ENCODE measurements at places on chromosomes 3 and 15.

GRCh38 chr15:40796041-40796440, 10.8 kb upstream of the ZFYVE19 start:
- no peak for DNase-seq

DNA sequence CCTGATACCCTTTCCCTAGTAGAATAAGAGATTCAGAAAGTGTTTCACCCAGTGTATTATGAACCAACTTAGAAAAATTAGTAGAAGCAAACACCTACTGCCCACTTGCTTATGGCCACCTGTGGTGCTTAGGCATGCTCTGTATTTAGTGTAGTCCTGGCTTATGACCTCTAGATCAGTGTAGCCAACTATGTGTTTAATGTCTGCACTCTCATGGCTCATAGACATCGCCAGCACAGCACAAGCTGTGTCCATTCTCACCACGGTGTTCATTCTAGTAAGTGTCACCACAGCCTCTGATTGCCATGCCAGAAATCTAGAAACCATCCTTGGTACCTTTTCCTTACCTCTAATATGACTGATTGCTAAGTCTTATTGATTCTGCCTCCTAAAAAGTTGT, 14.3 kb downstream of the ASB7 start:
- no peak for DNase-seq

DNA sequence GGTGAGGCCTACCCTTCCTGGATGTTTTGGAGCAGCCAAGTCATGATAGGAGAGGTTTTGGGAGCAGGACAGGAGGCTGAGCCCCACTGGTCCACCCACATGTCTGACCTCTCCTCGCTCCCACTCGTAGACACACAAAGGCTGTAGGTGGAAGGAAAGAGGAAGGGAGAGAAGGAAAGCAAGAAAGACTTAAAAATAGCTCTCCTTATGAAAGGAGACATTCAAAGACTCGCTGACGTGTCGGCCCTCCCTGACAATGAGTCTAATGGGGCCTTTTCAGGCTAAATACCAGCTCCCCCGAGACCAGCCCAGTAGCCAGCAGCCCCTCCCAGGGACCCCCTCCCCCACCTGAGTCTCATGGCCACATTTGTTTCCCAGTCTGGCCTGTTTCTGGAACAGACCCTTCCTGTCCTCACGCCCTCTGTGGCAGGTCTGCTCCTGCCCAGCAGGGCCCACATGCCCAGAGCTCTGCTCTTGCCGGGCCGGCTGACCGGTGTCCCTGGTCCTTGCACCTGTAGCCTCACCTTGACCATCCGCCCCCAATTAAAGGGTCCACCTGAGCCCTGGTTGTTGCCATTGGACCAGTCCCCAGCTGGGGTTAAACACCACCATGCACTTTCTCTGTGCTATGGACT, 49.3 kb downstream of the FGD5 start:
- DNase-seq, result no peak

DNA sequence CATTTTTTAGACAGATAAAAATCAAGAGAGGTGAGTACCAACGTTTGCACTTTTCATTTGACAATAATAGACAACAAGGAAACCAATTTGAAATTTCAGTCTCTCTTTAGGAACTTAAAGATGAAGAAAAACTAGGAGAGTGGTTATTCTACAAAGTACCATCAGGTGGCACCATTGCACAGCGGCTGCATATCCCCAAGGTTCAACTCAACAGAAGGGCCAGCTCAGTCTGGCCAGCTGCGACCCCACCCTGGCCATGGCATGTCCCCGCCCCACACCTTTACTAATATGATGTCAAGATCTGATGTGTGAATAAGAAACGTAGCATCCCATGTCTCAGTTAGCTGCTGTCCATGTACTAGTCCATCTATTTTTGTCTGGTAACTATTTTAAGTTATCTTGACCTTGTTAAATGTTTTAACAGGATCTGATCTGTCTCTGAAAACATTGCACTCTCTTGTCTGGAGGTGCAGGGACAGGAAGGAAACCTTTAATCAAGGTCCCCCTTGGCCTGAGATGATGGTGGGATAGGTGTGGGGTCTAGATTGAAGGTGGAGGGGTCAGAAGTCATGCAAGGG, 35.5 kb upstream of the CGNL1 start:
- no peak for DNase-seq

GRCh38 chr3:117531078-117531767, 821.6 kb downstream of the TUSC7 start:
- DNase-seq, result no peak

DNA sequence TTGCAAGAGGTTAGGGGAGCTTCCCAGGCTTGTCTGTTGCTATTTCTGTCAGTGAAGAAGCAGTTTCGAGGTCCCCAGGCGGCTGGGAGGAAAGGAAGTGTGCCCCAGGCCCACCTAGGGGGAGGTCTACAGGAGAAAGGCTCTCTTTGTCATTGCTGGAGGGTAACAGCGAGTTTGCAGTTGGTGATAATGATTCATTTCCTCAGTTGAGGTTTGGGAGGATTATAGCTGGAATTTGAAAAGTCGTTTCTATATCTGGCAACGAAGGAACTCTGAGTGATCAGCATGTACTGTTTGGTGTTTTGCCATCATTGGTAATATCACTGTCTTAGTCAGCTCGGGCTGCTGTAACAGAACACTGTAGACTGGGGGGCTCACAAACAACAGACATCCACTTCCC, 65.5 kb upstream of the UBE3A start:
- DNase-seq, result no peak

GRCh38 chr15:48963524-48964113, at the start of gene SHC4:
Gene SHC4, minus strand, starts transcription at chr15:48963919. Its CDS starts 904 bp downstream, at chr15:48963015.
- no peak for DNase-seq

DNA sequence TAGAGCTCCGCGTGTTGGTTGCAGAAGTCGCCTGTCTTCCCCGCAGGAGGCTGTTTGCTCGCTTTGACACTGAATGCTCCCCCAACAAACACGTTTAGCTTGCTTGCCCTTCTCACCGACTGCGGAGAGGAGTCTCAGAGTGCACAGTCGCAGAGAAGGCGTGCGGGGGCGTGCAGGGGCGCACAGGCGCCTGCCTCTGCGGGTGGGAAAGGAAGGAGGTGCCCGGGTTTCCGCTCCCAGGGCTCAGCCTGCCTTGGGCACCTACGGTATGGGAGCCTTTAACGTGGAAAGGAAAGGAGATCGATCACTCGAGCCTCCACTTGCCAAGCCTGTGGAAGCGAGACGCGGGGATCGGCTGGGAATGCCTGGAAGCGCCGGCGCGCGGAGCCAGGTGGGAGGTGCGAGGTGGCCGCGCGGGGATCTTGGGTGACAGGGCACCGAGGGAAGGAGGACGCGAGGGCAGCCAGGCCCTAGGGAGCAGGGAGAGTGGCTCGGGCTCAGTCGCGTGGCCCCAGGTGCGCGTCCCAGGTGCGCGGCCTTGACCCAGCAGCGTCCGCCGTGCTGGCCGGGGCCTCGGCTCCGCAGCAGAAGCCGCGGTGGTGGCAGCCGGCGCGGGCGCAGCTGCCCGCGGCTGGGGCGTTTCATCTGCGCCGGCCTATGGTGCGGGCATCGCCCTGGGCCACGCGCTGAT, at the start of gene FAN1:
TSS of gene FAN1 (plus strand) at position 419 of the 691 bp plus-strand sequence. CDS start 749 bp downstream, outside the sequence.
- no peak for DNase-seq

GRCh38 chr15:58285212-58285920, 146.4 kb upstream of the LIPC start:
- no peak for DNase-seq

DNA sequence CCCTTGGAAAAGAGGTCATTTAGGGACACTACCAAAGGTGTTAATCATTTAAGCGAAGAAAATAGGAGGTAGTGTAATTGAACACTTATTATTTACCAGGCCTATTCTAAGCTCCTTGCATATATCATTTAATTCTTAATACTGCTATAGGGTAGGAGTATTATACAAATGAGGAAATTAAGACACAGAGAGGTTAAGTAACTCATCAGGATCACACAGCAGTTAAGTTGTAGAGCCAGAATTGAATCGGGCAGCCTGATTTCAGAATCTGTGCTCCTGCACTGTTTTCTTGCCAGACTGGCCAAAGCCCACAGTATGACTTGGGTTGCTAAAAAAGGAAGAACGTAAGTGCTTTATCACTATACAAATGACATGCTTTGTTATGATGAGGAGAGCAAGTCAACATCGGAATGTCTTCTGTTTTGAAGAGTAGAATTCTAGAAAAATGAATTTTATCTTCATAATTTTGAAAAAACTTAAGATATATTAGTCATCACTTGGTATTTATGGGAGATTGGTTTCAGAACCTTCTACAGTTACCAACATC, 31.4 kb downstream of the HPS3 start:
- no peak for DNase-seq

DNA sequence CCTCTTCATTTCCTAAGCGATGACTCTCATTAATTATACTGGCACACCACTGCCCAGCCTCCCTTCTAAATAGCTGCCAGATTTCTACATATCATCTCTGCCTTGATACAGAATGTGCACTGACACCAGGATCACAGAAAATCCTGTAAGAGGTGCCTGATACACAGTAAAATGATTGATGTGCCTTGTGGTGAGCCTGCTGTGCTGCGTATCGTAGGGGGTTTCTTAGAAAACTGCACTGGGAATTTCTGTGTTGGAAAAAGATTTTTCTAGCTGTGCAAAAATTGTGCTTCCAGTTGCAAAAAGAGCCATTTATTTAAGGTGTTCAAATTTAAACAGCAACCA, 3.0 kb upstream of the PLCH1 start:
- DNase-seq, result no peak

GRCh38 chr3:177610262-177610661, 413.0 kb upstream of the TBL1XR1 start:
- DNase-seq, result no peak

- DNase-seq, result no peak
These were observed 165.5 kb upstream of the MLF1 start for GRCh38 chr3:158405507-158405906.

DNA sequence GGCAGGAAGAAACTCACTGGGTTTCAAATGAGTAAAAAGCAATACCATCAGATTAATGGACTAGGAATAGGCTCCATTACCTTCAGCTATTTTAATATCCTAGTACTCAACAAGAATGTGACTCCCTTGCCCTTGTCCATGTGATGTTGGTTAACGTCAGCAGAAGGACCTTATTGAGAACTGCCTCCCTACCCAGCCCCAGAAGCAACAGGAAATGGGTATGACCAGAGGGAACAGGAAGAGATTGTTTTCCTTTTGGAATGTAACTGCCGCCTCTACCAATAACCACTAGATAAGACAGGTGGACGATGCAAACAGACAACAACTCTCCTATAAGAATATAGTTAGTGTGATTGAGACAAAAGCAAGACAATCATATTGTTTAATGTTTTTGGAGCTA, 10.4 kb upstream of the MME start:
- DNase-seq, result no peak

- no peak for DNase-seq
These were observed 13.1 kb upstream of the OSBPL11 start for GRCh38 chr3:125608419-125608818.

DNA sequence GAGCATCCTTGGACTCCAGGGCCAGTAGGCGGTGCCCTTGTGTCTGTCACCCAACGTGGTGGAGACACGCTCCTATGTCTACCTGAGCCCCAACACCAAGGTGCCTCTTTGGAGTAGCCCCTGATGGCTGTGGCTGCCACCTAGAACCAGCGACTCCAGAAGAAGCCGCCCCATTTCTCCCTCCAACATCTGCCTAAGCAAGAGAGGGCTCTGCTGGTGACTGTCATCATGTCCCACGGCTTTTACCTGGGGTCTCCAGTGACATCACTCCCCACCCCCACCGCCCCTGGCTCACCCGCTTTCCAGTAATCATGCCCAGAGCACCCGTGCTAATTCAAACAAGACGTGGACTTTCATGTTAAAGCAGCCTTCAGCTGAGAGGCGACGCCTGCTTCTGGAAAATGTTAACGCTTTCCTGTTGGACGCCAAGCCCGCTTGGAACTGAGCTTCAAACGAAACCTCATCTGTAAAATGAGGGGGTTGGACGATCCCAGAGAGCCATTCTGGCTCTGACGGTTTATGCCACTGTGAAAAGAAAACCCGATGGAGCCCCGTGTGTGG, 57.0 kb downstream of the ISG20 start:
- DNase-seq, result no peak

- no peak for DNase-seq
These were observed 1.7 kb upstream of the NR2F2 start for GRCh38 chr15:96328877-96329195.

DNA sequence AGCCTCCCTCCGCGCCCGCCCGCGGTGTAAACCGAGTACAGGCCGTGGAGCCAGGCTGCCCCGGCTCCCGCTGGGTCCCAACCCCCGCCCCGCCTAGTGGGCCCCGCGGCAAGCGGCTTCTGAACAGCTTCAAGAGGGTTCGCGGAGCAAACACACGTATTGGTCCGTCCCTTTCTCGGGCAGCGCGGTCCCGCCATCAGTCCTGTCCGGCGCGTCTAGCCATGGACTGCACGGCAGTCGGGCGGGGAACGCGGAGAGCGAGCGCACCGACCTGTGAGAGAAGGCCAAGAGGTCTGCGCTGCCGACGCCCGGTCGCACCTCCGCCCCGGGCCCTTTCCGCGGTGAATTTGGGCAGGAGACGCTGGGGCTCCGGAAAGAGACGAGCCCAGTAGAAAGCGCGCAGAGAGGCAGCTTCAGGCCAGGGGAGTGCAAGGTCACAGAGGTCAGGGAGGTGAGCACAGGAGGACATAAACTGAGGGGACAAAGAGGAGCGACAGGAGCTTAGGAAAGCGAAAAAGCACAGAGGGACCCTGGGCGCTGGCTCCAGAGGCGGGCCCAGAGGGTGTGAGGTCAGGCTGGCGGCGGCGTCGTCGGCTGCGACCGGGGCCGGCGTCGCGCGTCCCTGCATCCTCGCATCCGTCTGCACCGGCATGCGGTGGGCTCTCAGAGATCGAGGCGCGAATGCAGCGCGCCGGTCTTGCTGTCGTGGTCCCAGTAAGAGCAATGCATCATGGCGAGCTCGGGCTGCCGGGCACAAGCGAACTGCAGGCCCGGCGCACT, 1.8 kb downstream of the FOXL2 start:
- no peak for DNase-seq

- no peak for DNase-seq
These were observed 45.8 kb upstream of the SLCO2A1 start for GRCh38 chr3:134075568-134075825.

DNA sequence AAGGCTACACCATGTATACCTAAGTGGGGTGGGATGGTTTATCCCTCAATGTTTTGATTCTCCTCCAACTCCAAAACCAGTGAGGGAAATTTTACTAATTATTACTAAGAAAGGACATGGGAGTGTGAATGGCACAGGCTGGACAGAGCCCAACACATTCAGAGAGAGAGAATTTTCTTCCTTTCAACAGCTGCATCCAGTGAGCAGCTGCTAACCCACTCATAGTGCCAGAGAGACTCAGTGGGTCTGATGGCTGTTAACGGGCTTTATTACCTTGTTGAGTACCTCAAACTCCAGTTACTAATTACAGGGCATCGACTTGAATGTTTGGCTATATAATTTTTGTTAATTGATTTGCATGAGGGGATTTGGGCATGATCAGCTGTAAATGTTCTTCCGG, 75.8 kb downstream of the RORA start:
- DNase-seq, result no peak

GRCh38 chr3:107861904-107862303, 228.9 kb downstream of the CD47 start:
- no peak for DNase-seq

Measured in NK-92 treated with Interleukin-12 subunit alpha and Interleukin-12 subunit beta, amount 100 ng/mL, for 24 hours (cell line).